ENCODE measurements at places on chromosomes 4 and X.

DNA sequence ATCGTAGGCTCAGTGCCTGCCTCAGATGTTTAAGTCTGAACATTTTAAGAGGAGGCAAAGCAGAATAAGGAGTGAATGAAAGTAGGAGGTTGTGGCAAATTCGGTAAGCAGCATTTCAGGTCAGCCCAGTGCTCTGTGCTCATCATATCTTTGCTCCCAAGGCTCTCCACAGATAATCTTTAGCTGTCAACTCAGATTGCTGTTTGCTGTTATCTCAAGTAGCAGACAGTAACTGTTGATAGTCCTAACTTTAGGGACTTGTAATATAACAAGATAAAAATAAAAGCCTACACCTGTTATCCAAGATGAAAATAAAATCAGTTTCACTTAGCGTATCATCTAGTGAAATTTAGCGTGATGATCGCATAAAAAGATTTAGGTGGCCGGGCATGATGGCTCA, 18.6 kb upstream of the CLTRN start:
- DNase-seq = no peak

- no peak for DNase-seq
Observed at GRCh38 chr4:163665521-163666331, 171.2 kb downstream of the TMA16 start.

- no peak for DNase-seq
Observed at GRCh38 chr4:7788694-7789425, 150.8 kb downstream of the AFAP1 start.

DNA sequence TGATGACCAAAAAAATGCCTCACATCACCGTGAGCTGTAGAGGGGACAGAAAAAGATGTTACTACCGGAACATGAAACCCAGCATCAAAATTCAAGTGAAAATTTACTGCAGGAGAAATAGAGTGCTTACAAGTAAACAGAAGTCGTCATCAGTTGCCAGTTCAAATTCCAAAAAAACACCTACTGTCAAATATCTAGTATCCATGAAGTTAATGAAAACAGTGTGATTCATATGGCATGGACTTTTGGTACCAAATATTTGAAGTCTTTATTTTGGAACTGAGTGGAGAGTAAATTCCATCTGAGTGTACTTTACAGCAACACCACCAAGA, 388.9 kb upstream of the SPOCK3 start:
- no peak for DNase-seq

GRCh38 chr4:165828928-165829327, 44.1 kb upstream of the TLL1 start:
- peak; percentile 5 for DNase-seq

- DNase-seq = no peak
Observed at GRCh38 chrX:19839770-19840254, 47.6 kb downstream of the SH3KBP1 start.

- DNase-seq = peak; percentile 21
Observed at GRCh38 chr4:142940425-142941330, 94.6 kb upstream of the INPP4B start.

DNA sequence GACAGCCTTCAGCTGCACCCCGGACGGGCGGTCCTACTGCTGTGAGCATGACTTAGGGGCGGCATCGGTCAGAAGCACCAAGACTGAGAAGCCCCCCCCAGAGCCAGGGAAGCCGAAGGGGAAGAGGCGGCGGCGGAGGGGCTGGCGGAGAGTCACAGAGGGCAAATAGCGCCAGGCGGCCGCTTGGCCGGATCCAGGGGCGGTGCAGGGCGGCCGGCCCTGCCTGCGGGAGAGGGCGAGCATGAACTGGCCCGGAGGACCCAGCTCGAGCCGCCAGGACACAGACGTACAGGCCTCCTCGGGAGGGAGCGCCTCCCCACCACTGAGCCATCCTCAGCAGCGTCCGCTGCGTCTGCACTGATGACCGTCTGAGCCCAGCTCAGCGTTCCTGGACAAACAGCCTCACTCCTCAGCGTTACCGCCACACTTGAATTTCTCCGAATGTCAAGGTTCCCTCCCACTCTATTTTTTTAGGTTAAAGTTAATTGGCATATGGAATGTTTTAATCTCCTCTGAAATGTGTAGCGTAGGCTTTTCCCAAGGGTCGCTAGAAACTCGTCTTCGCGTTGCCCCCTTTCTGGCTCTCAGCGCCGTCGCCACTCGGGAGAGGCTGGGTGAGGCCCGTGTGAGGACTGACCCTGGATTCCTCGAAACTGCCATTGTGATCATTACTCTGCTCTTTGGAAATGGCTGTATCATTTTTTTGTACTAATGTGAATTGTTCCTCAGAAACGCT, 29.9 kb downstream of the NELFA start:
- DNase-seq = no peak

GRCh38 chrX:152915541-152916241, 17.8 kb downstream of the ZNF185 start:
- DNase-seq = no peak

DNA sequence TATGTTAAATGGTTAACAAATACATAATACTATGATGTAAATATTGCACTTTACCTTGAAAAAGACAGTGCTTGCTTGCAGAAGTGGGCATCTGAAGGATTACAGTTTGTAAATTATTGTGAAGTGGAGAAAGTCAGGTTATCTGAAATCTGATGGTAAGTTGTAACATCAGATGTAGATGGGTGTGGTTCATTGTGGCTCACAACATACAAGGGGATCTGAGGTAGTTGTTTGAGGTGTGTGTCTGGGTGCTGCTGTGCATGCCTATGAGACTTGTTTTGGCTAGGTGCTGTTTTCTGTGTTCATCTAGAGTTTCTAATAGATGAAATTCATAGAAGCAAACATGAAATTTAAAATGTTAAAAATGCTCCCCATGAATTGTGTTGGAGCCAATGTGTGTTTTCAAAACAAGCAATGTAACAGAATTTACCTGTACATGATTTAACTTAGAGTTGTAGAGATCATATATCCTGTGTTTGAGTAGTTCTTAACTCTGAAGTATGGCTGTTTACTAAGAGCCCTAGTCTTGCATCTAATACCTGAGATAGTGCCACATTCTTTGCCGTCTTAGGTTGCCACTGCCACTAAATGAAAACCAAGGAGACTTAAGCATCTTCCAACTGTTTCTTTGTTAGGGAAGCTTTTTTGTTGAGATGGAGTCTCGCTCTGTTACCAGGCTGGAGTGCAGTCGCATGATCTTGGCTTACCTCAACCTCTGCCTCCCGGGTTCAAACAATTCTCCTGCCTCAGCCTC, 11.9 kb upstream of the NDUFC1 start:
- no peak for DNase-seq

DNA sequence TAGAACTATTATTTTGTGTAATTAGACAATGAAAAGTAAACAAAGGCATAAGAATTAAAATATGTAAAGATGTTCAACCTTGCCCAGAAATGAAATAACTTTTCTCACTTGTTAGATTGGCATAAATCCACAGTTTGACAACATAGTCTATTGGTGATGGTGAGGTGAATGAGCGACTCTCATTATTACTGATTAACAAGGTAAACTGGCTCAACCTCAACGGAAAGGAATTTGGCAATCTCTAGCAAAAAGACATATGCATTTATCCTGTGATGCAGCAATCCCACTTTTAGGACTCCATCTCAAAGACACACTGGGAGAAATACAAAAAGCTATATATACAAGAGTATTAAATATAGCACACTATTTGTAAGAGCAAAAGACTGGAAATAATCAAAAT, 22.3 kb downstream of the UBA6 start:
- no peak for DNase-seq

DNA sequence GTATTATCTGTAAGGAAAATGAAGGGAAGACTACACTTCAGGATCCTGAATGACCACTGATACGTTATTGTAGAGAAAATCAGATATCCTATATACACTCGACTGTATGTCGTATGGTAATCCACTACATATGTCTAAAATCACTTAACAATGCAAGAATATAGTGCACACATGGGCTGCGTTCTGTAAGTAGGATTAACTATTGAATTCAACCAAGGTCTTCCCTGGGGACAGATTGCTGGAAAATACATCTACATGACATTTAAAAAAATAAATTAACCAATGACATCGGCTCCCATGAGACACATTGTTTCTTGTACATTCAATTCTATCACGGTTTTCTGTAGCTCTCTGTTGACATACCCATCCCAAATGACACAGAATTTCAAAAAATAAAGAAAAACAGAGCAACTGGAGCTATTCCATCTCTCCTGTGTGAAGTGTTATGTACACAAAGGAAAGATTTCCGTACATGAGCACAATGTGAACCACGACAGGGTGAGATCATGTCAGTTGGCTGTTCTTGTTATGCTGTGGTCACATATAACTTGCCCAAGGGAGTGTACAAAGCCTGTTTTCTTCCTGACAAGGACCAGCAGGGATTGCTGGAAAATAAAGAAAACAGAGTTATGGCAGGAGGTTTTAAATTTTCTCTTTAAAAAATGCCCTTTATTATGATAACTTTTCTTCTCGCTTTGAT, 6.1 kb downstream of the ENOX2 start:
- DNase-seq = no peak

DNA sequence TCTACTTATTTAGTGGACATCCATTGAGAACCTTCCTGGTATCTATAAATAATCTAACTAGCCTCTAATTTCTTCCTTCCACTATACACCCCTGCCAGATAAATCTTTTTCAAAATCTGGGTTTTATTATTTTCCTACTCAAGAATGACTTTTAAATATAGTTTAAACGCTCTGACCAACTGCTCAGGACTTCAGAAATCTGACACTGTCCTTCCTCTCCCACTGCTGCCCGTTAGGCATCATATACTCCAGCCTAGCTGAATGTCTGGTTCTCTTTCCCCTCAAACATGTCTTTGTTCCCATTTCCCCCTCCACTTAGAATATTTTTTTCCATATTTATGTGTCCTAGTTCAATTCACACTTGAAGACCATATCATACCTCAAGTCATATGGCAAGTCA, 35.2 kb upstream of the CBLL2 start:
- no peak for DNase-seq

GRCh38 chr4:38710053-38710452, 46.1 kb downstream of the KLF3 start:
- no peak for DNase-seq

DNA sequence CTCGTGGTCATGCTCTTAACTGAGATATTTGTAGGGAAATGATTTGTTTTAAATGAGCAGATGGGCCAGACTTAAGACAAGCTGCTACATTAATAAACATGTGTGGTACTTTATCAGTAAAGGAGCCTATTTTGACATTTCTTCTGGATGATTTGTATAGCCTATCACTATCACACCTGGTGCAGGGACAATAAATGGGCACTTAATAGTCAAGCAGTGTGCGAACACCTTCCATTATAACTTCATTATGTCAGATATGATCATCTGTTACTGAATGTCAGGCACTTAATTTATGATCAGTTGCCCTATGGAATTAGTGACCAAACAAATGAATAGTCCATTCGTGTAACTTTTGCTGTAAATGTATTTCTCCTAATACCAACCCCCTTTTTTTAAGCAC, 628.8 kb downstream of the ADGRL3 start:
- peak; percentile 26 for DNase-seq

DNA sequence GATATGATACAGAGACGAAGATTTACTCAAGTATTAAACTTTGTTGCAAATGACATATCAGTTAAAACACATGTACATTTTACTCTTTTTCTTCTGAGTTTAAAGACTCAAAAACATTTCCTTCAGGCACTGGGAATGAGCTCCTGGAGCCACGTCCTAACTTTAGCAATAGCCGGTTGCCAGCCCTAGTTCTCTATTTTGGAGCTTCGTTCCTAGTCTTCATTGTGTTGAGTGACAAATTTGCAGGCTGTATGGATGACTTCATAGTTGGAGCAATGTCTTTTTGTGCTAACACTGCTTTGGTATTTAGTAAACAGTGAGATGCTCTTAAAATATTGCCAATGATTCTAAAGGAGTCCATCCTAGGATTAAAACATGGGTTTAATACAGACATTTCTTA, 190.9 kb downstream of the FAT4 start:
- no peak for DNase-seq

Measured in NCI-H2171 (cell line).